ENCODE measurements at places on chromosomes 13 and 19.

GRCh38 chr19:17517898-17518297, 6.4 kb downstream of the PGLS start:
- no peak for DNase-seq

GRCh38 chr13:44044547-44045179, 165.0 kb downstream of the LACC1 start:
- no peak for DNase-seq

DNA sequence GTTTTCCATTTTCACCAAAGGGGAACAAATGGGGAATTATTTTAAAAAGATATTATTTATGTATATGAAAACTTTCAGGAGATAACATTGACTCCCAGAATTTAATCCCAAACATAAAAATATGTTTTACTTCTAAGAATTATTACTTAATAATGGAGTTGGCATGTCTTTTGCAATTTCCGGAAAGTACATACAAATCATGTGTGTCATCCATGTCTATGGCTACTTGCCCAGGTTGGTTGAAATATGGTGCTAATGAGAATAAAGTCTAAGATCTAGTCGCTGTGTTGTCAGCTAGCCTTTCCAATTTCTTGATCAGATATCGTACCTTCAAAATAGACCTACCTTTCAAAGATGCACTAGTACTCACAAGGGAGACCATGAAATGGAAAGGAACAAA, 1003.2 kb upstream of the PCDH20 start:
- no peak for DNase-seq

DNA sequence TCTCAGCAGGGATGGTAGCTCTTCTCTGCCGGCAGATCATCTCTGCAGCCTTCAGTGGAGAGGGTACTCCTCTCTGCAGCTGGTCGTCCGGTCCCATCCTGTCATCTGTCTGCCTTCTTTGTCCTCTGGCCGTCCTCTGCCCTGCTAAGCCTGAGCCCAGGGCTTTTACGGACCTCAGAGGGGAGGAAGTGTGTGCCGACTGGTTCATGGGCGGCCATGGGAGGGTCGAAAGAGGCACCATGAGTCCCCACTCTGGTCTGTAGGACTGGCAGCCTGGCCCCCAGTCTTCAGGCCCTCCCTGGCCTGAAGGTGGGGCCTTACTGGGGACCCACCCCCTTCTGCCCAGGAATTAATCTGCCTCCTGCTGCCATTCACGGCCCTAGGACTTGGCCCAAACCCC, 4.0 kb downstream of the ZNF554 start:
- DNase-seq = no peak

DNA sequence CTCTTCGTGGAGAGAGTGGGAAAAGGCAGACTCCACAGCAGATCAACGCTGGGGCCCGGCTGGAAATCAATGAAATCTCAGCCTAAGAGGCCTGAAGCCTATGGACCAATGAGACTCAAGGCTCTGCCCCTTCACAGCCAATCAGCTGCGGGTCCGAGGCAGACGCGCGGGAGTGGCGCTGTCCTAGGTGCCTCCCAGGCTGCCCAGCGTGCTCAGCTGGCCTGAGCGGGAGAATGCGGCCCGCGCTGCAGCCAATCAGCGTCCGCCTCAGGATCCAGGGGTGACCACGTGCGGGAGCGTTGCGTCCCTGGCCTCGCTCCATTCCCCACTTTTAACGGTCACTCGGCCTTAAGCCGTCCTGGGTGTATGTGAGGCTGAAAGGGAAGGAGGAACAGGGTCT, at the start of gene ZBTB32:
Gene ZBTB32, plus strand, starts transcription at position 341 of the 400 bp plus-strand sequence. CDS start 10,069 bp downstream, outside the sequence.
- peak; percentile 51 for DNase-seq

DNA sequence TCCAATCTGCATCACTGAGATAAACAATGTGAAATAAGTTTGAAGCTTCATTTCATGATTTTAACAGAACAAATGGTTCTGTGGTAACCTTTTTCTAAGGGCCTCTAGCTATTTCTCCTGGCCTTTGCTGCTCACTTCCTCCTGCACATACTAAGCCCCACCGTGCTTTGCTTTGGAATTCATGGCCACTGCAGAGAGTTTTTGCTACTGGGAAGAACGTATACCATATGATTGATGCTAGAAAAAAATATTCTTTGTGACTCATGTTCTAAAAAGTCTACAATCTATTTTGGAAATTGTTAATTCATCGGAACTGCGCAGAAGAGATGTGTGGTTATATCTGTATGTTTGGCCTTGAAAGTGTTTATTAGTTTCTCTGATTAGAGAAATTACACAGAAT, 747.3 kb downstream of the PCDH9 start:
- DNase-seq = no peak

- DNase-seq = no peak
These were observed 127.4 kb downstream of the MAB21L1 start for GRCh38 chr13:35349052-35349451.

GRCh38 chr13:45773944-45774343, 71.8 kb downstream of the CBY2 start:
- no peak for DNase-seq
